Foreskin fibroblast (primary cell): ENCODE measurements at places on chromosomes 1 and 21.

GRCh38 chr1:227073786-227074185 is 133.7 kb downstream of the COQ8A start:
- DNase-seq: no peak

- DNase-seq: no peak
Measured at GRCh38 chr1:163421701-163422100, 99.9 kb downstream of the NUF2 start.

DNA sequence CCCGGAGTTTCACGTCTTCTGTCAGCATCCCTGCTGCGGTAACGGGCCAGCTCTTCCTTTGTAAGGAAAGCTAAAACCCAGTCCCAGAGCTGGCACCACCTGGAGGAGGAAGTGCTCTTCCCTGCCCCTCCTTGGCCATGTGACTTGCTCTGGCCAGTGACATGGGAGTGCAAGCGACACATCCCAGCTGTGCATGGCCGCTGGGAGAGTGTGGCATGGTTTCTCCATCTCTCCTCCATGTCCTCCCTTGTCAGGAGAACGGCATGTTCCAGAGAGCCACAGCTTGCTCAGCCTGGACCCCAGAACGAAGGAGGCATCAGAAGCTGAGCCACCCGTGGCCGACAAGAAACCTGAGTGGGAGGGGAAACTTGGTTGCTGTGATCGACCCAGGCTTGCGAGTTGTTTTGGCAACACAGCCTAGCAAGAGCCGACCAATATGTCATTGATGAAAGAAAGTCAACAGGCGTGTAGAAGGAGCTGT is 2.7 kb upstream of the PRXL2B start:
- peak; percentile 42 for DNase-seq

DNA sequence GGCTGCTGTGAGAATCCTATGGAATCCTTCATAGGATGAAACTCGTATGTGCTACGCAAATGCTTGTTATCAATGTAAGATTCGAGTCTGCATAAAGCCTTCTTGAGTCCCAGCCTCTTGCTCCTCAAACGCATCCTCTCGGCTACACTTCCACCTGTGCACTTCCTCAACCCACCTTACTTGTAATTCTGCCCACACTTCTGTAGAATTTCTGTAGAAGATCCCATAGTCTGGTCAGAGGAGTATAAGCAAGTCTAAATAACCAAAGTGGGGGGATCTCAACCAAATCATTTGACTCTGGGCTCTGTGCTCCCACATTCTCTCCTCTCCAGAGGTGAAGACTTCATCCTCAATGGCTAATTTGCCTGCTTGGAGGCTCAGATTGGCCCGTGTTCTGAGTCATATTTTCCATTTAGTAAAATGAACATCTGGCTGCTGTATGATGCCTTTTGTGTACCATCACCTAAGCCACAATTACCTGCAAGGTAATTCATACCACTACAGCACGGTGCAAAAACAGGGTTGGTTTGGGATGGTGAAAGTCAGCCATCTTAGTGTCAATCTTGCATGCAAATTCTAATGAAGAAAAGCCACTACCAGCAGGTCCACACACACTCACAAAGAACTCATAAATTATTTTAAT is 63.2 kb downstream of the ITPKB start:
- DNase-seq: no peak

DNA sequence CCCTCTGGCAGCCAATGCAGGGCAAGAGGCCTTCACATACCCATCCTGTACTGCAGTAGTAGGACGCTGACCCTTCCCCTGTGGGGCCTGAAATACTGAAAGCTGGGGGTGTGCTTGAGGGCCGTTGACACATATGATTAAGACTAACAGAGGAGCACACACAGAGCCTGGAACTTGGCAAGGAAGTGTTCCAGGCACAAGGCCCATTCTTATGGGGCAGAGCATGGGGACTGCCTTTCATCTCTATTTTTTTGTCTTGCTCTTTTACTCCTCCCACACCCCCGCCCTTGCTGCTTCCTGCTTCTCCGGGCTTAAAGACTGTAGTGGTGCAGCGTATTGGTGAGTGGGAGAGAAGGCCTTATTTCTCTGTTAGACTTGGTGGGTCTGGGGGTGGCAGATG is 137.4 kb downstream of the BACH1 start:
- DNase-seq: peak; percentile 13

DNA sequence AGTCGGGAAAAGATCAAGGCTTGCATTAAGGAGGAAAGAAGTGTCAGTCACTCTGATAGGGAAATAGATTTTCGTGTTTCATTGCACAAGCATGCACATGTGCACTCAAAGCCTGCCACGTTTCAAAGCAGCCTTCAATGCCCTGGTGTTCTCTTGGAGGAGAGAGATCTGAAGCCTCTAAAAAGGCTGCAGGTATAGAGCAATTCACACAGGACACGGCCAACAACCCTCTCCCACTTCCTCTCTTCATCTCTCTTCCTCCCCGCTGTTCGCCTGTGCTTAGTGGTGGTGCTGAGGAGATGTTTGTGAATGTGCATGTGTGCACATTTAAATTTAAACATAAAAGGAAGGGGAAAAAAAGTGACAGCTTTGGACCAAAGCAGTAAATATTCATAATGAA is 117.7 kb downstream of the NUF2 start:
- no peak for DNase-seq

GRCh38 chr1:104671684-104672353 is 922.1 kb downstream of the AMY1C start:
- DNase-seq: peak; percentile 2

GRCh38 chr21:34986561-34987500 is 62.3 kb downstream of the RUNX1 start:
- peak; percentile 77 for DNase-seq

DNA sequence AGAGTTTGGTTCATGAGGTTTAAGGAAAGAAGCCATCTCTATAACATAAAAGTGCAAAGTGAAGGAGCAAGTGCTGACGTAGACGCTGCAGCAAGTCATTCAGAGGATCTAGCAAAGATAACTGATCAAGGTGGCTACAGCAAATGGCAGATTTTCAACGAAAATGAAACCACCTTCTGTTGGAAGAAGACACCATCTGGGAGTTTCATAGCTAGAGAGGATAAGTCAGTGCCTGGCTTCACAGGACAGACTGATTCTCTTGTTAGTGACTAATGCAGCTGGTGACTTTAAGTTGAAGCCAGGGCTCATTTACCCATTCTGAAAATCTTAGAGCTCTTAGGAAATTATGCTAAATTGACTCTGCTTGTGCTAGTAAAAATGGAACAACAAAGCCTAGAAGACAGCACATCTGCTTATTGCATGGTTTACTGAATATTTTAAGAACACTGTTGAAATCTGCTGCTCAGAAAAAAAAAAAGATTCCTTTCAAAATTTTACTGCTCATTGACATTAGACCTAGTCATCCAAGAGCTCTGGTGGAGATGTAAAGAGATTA is 10.5 kb downstream of the MAEL start:
- DNase-seq: no peak
